ENCODE measurements at places on chromosomes 3 and 15.

DNA sequence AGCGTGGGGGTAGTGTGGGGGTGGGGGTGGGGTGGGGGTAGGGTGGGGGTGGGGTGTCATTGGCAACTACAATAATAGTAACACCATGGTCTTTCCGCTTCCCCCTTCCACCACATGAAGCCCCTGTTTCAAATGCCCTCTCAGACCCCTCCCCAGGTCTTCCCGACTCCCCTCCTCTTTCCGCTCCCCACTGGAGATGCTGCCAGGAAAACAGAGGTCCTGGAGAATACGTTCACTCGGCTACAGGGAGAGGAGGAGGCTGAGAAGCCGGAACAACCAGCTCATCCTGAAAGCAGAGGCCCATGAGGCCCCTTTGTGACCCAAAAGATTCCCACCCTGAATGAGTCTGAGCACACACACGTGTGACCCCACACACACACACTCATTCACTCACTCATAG, 75.4 kb downstream of the CPN2 start:
- DNase-seq, result no peak

DNA sequence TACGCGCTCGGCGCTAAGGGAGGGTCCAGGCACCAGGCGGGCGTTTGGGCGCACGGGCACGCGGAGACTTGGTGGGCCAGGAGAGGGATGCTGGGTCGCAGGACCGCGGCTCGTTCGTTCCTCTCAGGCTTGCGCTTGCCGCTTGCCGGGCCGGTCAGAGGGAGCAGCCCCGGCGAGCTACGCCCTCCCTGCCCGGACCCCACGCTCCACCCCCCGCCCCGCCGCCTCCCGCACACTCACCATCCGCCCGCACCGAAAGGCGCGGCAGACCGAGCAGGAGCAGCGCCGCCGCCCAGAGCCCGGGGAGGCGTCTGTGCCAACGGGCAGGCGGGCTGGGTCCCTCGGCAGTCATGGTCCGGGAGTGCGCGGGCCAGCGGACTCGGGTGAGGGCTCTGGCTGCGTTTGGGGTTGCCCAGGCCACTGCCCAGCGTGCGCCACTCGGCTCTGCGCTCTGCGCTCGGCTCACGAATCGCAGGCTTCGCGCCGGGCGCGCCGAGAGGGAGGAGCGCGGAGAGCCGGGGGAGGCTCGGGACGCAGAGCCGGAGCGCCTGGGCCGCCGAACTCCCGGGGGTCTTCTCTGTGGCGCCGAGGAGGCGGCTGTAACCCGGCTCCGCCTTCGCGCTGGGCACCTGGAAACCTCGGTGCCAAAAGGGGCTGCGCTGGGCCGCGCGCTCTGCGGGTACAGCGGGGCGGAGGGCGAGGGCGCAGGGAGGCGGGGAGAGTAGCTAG, at the start of gene SUSD5:
TSS of gene SUSD5 (minus strand) at position 365 of the 729 bp plus-strand sequence. CDS start at position 352, 13 bp downstream.
- no peak for DNase-seq

- no peak for DNase-seq
These were observed 82.0 kb downstream of the DPPA2 start for GRCh38 chr3:109234300-109234699.

DNA sequence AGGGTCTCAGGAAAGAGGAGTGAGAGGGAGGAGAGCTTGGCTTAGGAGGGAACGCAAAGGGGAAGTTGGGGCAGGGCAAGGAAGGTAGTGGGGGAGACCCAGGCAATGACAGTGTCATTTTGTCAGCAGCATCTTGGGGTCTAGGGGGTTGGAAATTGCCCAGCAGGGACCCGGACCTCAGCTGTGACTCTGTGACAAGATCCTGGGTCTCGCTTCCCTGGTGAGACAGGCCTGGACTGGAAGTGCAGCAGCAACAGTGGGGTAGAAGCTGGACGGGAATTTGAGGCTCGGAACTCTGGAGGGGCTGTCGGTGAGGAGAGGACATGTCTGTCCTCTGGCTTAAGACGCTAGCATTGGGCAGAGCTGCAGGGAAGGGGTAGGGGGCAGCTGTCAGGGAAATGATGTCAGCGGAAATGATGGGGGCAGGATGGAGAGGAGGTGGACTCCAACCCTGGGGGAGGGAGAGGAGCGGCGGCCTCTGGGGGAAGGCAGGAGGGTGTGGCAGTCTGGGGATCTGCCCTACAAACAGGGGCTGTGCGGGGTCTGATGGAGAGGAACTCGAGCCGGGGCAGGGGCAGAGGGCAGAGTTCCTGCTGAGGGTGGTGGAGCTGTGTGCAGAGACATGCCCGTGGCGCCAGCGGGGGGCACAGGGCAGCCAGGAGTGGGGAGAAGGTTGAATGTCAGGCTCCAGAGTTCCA, 12.3 kb downstream of the ANPEP start:
- no peak for DNase-seq

- no peak for DNase-seq
These were observed 31.4 kb upstream of the ABHD5 start for GRCh38 chr3:43659250-43659880.

DNA sequence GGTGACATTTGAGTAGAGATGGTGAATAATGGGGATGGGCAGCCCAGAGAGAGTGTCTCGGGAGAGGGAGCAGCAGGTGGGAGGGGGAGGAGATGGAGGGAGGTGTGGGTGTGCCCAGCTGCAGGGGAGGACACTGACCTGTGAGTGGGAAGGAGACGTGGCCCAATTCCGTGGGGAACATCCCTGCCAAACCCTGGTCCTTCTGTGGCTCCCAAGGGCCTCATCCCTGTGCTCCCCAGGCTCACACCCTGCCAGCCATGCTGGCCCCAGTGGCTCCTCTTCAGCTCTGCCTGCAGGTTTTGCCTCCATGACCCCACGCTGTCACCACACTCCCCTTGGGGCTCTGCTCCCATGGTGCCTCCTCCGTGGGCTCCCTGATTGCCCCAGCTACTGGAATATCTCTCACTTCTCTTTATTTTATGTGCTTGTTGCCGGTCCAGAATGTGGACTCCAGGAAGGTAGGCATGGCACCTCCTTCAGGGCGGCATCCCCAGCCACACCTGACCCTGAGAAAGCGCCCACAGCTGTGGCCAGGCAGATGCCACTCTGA, 7.0 kb downstream of the CFAP100 start:
- no peak for DNase-seq

- no peak for DNase-seq
These were observed 426.7 kb downstream of the SOX2 start for GRCh38 chr3:182138393-182138792.

DNA sequence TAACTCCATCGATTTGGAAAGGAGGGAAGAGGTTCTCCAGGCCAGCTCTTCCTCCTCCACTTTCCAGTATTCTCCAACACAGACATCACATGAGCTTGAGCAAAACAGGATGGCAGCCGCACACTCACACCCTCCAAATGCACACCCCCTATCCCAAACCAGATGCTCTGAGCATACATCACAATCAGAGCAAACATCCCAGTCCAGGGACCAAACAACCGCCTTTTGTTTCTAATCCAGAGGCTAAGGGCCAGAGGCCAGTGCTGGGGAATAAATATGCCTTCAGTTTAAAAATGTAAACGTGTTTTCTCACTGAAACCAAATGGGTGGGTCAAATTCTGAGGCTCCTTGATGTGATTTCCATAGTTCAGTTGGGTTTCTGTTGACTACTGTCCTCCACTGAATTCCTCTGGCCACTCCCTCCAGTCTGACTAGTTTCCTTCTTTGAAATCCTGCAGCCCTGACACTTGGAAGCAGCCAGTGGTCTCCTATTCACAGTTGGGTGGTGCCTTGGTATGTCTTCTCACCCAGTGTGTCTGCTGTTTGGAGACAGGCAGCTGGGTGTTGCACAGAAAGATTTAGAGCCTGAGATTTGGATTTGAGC, 19.2 kb upstream of the MFGE8 start:
- DNase-seq, result no peak

GRCh38 chr15:62895905-62896316, 146.6 kb upstream of the TPM1 start:
- DNase-seq, result no peak

- DNase-seq, result no peak
These were observed 4.5 kb downstream of the FEZF2 start for GRCh38 chr3:62368705-62369475.

DNA sequence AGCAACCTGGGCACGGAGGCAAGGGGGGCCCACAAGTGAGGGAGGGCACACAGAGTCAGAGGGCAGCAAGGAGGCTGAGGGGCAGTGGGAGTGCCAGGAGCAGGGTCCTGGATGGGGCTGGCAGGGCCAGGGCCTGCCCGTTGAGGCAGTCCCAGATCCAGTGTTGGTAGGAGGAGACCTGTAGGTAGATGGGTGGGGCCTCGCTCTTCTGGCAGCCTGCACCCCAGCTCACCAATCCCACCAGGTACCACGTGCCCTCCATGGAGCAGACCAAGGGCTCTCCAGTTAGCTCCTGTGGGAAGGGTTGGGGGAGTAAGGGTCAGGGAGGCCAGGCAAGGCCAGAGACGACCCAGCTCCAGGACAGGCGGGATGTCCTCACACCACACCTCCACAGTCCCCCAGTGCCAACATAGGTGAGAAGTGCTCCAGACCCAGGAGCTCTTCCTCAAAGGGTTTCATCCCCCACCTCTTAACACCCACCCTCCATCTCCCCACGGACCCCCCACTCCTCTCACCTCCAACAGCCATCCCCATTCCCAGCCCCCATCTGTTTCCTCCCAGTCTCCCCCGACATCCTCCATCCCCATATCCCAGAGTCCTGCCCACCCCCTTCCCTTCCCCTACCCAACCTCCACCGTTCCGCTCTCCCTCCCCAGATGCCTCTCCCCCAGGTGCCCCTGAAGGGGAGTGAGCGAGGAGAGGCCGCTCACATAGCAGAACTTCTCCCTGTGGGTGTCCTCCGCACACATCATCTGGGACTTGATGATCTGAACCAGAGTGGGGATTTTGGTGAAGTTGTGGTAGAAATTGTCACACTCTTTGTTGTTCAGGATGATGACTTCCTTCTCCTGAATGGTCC, 5.2 kb downstream of the PRSS50 start:
- DNase-seq, result no peak

DNA sequence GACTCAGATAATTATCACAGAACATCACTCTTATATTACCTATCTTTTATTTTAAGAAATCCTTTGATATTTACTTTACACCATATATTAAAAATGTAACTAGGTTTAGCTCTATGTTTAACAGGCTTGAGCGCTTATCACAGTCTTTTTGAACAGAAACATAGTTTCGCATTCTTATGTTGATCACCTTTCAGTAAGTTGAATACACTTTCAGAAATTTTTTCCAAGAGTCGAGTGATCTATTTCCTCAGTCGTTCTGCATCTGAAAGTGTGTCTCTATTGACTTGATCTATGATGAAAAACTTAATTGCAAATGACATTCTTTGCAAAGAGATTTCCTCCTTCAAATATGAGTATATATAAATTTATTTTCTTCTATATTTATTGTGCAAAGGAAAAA, 516.6 kb upstream of the KCNMB2 start:
- no peak for DNase-seq

GRCh38 chr3:152113992-152114651, 154.6 kb upstream of the MBNL1 start:
- DNase-seq, result no peak

DNA sequence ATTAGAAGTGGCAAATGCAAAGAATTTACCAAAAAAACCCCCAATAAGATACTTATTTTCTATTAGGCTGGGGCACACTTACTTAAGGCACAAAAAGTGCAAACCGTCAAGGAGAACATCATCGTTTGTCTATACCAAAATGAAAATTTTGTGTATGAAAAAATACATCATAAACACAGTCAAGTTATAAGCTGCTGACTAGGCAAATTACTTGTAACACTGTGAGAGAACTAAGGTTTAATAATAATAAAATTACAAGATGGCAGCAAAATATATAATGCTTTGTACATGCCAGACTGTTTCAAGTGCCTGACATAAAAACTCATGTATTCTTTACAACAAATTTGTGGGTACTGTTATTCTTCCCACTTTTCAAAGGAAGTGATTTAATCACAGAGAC, 297.2 kb upstream of the CRBN start:
- DNase-seq, result no peak

DNA sequence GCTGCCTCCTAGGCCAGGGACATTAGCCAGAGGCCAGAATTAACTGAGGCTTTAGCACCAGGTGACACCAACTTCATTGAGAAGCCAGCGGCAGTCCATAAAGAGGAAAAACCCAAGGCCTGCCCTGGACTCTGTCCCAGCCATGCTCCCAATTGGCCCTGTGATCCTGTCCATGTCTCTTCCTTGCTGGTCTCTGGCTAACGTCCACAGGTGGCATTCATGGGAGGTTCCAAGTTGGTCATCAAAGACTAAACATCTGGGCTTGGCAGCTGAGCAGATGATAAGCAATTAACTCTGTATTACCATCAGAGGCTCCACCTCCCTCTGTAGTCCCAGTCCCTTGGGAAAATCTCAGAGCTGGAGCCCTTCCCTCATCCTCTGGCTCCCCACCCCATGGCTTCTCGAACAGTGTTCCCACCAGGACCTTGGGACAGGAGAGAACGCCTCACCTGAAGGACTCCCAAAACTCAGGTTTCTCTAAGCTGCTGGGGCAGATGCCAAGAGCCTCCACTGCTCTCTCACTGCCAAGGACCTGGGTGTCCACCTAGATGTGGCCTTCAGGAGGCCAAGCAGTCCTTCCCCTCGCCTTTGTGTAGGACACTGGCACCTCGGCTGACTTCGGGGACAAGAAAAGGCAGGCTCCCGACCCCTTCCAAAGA, 40.4 kb downstream of the GOLGA6A start:
- DNase-seq, result no peak

- DNase-seq, result no peak
These were observed 44.1 kb downstream of the LRIG1 start for GRCh38 chr3:66456711-66457173.

DNA sequence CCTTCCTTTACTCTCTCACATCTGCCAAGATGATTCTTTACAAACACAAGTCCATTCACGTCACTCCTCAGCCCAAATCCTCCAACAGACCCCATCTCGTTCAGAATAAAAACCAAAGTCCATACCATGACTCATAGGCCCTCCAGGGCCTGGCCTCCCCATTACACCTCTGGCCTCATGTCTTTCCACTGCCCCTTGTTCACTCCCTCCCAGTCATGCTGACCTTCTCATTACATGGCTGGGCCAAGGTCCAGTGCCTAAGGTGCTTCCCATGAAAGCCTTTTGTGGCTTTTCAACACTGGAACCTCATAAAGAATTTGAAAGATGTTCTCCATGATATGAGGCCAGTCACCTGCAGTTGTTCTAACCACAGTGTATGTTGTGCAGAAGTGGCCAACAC, 44.5 kb downstream of the NEK10 start:
- DNase-seq, result no peak

DNA sequence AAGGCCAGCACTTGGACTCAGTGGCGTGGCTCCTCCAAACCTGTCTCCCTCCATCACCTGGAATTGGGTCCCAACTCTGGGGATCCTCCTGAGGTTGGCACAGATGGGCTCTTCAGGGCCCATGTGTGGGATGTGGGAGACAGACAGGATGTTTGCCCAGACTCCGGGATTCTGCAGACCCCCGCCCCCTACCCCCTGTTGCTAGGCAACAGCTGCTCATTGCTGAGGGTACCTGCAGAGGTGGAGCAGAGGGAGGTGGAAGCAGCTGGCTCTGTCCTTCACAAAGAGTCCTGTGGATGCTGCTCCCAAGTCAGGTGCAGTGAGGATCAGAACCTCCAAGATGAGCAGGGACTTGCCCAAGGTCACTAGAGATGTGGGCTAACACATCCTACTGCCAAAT, 40.0 kb upstream of the SLC6A1 start:
- DNase-seq, result no peak
